IMR-90 (cell line): ENCODE measurements at places on chromosomes 11 and 22. TPM values are rescaled to one million over a fixed set of nuclear protein-coding genes. Genes with fewer than 3 reads are reported as not detected.

Gene GSTT2
- 1.1 and 1.4 TPM in 2 replicates for total RNA-seq

Gene CBY1
- total RNA-seq = 13.8 and 14.2 TPM in 2 replicates

- DNase-seq = no peak
Measured at GRCh38 chr11:134761926-134762247, 349.8 kb upstream of the B3GAT1 start.

Gene DGCR6
- total RNA-seq = 0.54 and 0.56 TPM in 2 replicates
